ENCODE measurements at places on chromosomes 12 and 14.

- DNase-seq = no peak
Measured at GRCh38 chr12:99859126-99859525, 125.6 kb downstream of the ANKS1B start.

- no peak for DNase-seq
Measured at GRCh38 chr12:128276471-128276870, 9.5 kb downstream of the TMEM132C start.

DNA sequence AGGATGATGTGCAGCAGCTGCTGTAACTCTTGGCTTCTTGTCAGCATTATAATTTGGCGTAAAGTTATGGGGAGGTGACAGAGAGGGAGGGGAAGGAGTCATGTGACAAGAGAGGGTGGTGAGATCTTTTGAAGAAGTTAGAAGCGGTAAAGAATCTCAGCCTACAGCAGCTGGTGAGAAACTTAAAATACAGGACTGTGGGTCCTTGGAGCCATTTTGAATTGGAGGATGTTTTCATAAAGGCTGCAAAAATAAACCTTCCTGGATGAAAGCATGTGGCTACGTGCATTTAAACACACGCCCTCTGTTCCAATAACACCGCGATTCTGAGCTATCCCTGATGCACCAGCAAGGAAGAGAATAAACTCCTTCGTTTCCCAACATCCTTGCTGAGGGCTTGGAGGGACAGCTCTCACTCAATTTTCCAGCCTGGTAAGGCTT is 133.7 kb downstream of the TMEM30B start:
- no peak for DNase-seq

DNA sequence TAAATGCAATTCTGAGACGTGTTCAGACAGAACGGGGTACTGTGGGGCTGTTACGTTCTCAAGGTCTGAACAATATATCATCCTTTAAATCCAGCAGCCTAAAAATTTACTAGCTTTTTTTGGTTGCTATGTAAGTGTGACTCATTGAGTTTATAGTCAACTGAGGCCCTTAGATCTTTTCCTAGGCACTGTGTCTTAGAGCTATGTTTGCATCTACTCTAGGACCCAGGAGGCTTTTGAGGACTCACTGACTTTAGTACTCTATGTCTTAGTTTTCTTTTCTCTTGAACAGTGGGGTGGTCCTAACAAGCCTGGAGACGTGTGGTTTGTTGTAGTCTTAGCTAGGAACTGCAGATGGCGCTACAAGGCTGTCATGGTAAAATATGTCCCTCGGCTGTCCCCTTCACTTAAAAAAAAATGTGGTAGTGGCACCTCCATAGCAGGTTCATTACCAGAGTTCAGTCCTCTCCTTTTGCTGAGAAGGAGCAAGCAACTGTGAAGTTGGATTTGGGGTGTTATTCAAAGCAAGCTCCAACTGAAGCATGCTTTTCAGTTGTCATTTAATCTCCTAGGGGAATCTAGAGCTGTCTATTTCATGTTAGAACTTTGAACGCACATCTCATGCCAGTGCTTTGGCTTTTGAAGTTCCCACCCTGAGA is 8.7 kb upstream of the SPATS2 start:
- DNase-seq = peak; percentile 79

DNA sequence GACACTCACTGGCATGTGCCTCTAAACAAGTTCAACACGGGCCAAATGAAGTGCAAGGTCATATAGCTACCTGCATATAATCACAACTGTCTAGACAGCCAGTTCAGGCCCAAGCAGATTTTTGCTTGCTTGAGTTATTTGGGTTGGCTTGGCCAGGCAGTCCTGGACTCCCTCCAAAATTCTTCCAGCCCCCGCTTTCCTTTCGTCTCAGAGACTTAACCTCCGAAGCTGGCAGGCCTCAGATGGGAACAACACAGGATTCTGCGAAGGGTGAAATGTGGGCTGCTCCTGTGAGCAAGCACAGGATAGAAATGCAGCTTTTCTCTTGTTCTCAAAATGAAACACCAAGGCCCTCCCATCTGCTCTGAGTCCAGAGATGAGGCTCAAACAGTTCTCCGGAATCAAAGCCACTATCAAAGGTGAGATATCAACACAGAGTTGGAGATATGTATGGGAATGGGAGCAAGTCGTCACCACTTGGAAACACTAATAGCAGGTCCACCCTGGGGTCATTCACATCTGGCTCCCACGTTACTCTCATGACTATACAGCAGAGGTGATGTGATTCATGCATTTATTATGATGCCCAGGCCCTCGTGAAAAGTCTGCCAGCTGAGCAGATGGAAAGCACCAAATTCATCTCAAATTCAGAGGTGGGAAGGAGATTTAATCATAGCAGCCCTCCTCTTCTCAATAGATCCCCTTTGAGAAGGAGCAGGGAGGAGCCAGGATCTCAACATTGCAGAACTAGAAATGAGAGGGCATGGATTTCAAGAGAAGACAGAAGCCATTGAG is 389.8 kb downstream of the NUAK1 start:
- DNase-seq = no peak

DNA sequence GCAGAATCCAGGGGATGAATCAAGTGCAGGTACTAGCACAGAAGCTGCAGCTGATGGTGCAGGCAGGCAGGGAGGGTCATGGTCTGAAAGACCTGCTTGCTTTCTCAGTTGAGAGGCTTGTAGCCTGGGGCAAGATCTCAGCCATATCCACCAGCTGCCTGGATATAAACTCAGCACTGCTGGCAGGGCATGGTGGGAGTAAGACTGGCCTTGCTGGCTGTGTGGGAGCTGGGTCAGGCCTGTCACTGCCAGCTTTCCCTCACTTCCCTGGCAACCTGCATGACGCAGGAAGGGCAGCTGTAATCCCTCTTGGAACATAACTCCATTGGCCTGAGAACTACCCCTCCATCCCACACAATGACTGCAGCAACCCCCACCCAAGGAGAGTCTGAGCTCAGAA is 230.1 kb downstream of the ANO6 start:
- DNase-seq = no peak

DNA sequence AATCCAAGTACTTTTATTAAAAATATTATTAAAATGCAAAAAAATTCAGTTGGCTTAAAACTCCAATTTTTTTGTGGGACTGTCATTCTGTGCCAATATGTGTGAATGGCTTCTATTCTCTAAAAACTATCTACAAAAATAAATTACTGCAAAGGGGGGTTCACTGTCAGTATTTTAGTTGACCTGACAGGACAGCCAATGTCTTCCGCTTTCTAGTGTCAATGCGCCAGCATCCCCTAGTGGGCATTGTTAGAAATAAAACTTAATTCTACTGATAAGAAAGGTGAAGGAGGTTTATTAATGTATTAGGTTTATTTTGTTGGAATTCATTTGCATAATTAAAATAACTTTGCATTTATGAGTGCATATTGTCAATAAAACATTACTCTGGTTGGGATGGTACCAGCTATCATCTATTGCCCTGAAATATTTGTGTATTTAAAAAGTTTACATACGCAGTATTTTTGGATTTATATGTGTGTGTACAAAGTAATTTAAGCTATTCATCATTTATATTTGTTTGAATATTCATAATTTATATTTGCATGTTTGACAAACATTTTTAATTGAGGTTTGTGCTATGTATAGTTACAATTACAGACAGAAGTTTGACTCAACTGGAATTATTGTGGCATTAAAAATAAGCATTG is 527.2 kb downstream of the FLRT2 start:
- peak; percentile 12 for DNase-seq

DNA sequence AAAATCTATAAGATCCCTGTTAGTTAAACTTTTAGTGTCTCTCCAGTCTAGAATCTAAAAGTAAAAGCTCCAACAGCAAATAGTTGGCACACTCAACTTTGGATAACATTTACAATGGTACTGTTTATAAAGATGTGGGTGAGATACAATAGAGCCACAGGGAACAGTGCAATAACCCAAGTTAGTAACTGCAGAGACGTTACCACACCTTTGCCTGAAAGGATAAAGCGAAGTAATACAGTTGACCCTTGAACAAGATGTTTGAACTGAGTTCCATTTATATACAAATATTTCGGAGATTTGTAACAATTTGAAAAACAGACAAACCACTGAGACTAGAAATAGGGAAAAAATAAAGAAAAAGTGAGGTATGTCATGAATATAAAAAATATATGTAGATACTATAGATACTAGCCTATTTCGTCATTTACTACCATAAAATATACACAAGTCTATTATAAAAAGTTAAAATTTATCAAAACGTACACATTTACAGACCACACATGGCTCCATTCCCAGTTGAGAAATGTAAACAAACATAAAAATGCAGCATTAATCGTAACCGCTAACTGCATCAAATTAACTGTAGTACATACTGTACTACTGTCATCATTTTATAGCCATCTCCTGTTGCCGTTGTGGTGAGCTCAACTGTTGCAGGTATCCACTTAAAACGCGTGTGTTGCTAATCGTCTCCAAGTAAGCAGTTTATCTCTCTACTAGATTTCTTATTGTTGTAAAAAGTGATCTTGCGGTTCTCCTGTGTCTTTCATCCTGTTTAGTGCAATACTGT is 56.5 kb upstream of the HIF1A start:
- DNase-seq = no peak

- peak; percentile 56 for DNase-seq
Measured at GRCh38 chr12:131950182-131950913, 606 bp downstream of the EP400 start.

- no peak for DNase-seq
Measured at GRCh38 chr12:124940143-124940392, 25.6 kb upstream of the UBC start.

DNA sequence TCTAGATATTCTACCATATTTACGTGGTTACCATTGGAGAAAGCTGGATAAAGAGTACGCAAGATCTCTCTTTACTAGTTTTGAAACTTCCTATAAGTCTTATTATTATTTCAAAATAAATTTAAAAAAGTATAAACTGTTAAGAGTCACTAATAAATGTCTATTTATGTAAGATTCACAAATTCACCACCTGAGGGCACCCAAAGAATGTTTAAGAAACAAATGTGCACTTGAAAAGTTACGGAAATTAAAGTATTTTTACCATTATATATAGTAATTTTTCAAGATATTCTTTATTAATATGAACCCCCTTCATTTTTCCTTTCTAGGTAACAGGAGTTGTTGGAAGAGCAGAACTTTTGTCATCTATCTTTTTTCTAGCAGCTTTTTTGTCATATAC is 11.9 kb downstream of the TMTC3 start:
- DNase-seq = no peak

DNA sequence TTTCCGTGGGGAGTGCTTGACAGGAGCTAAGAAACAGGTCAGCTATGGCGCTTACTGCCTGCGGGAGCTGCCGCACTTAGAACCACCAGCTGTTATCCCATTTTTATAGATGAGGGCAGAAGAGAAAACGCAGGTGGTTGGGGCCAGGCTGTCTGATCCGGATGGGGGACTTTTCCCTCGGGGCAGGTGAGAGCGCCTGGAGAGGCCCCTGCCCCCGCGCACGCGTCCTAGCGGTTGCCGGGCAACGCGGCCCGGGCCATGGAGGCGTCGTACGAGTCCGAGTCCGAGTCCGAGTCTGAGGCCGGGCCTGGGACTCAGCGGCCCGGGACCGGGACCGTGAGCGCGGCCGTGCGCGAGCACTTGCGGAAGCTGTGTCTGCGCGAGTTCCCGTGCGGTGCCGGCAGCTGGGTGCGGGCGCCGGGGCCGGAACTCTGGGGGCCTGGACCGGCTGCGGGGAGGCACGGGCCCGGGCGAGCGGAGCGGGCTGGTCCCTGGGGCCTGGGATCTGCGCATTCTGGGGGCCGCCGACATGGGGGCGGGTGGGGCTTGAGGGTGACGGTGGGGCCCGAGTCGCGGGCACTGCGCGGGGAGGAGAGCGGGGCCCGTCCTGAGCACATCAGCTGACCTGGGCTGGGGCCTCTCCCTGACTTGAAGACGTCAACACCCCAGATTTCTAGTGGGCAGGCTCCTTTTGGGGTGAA is at the start of gene LRRC43:
LRRC43 (plus strand) TSS at position 237 of the 701 bp plus-strand sequence; CDS start at position 259, 22 bp downstream.
- DNase-seq = peak; percentile 67

- DNase-seq = no peak
Measured at GRCh38 chr12:19904819-19905218, 463.5 kb upstream of the PDE3A start.

DNA sequence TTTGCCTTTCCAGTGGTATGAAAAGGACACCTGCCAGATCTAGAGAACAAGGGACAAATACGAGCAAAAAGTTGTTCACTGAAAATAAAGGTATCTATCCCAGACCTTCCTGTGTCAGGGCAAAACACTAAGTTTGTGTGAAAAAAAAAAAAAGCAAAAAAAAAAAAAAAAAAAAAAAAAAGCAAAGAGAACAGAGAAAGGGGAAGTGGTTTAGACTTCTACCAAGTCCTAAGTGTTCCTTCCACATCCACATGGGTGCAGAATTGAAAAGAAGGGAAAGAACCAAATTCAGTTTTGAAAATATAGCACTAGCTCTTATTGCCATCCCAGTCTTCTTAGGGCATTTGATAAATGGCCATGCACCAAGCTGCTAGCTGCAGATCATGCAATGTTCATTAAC is 41.7 kb downstream of the ZCRB1 start:
- peak; percentile 45 for DNase-seq

GRCh38 chr14:38070061-38070588 is 137.6 kb upstream of the SSTR1 start:
- no peak for DNase-seq

DNA sequence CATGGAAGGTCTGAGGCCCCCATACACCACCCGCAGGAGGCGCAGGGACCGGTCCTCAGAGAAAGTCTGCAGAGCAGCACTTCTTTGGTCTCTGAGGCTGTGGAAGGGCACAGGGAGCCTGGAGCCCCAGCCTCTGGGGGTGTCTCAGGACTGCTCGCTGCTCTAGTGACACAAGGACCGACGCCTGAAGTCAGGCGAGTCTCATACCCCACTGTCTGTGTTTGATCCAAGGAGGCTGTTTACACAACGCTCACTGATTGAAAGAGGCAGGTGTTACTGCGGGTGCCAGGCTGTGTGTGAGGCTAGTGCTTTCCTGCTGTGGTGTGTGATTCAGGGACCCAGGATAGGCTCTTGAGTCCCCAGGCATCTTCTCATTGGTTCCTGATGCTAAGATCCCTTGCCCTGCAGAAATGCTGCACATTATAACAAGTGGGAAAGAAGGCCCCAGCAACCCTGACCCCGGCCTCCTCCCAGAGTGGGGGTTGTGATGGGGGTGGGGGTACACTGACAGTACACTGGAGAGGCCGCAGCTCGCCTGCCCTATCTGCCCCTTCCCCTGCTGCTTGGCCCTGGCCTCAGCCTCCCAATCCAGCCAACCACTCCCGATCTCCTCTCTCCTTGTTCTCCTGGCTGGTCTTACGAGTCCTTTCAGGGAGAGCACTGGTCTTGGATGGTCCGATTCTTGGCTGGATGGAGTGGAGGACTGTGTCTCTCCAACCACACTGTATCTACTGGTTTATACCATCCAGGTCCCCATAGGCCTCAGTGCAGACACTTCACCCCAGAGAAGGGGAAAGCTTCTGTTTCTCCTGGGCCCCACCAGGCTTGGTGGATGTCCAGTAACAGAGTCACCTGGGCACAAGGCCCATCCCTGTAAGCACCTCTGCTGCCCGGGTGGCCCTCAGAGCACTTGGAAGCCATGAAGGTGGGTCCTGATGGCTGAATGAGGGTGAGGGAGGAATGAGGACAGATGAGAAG is 6.6 kb downstream of the CACNA2D4 start:
- DNase-seq = peak; percentile 8

DNA sequence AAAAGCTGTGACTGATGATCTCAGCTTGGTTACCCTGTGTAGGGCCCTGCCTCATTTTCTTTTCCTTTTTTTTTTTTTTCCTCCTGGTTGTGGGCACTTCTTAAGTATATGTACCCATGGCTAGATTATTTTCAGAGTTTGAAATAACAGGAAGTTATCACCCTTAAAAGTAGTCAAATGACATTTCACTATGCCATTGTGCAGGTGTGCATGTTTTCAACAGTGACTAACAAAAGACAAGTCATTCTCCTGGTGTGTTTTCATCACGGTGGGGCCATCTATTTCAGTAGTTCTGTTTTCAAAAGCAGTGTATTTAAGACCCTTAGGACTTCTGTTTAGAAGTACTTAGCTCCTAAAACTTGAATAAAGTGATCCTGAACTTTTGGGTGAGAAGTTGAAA is 15.0 kb downstream of the GABARAPL1 start:
- no peak for DNase-seq

Measured in GM20000 (cell line).